Stimulated activated CD4-positive, alpha-beta T cell treated with anti-CD3 and anti-CD28 coated beads, Interleukin-2, amount 100 ng/mL, for 24 hours (primary cell): ENCODE measurements at places on chromosomes 12 and 14.

DNA sequence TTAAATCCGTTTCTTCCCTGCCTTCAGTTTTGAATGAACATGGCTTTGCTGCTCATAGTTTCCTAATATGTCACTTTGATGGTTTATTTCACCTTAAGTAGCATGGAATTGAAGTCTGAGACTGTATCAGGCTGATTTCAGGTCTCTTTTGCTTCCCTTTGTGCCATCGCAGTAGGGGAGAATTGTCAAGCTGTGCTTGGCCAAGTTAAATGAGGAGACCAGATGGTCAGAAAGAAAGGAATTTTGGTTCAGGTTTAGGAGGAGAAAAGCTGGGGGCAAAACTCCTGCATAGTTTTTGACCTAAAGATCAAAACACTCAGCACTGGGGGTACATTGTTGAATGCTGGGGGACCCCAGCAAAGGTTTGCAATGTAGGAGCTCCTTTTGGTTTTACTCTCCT, 398.4 kb downstream of the NUAK1 start:
- DNase-seq: no peak

DNA sequence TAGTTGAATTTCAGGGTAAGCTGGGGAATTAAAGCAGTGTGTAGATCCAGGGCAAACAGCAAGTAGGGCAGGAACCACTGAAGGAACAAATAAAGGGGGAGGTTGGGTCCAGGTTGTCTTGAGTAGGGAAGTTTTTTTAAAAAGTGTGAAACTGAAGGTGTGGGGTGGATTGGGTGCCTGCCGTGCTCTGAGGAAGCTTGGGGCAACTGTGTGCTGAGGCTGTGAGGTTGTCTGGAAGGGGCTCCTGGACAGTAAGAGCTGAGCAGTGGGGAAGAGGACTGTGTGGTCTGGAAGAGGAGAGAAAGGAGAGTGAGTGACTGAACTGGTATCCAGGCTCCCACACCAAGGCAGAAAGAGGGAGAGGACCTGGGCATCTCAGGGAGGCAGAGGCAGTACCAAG, 10.9 kb upstream of the GPR162 start:
- no peak for DNase-seq

DNA sequence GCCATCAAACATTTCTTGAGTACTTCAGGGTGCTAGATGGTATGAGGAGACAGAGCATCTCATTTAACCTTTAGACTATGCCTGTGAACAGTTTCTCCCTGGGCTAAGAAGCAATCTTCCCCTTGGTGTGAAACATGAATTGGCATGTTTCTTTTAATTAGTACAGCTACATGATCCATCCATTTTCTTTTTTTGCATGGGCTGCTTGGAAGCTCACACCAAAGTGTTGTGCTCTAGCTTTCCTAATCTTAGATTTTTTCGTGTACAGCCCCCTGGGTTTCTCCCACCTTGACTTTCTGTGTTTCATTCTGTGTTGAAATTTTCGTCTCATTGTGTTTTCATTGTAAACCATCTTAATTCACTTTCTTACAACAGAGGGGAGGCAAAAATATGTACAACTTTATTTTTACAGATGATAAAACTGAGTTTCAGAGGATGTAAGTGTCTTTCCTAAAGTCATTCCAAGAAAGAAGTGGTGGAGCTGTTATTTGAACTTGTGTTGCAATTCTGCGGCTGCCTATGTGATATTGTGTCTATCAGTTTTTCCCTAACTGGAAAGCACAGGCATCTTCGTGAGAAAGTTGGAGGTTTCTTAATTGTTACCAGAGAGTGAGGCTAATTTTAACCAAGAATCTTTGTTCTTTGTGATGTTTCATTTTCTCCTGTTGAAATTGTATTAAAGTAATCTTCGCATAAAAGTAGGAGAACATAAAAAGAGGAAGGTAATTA, 64.5 kb downstream of the DAAM1 start:
- DNase-seq: no peak

DNA sequence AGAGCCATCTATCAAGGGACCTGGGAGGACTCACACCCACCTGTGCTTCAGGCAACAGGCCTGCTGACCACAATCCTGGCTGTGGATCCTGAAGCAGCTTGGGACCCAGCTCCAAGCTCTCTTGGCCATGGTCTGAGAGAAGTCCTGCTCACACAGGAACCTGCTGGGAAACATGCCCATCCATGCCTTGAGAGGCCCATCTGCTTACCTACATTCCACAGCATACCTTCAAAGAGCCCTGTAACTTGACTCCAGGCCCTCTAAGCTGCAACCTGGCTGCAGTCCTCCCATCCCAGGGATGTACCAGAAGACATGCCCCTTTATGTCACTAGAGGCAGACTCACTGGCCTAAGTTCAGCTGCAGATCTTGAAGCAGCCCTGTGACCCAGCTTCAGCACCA, 61.7 kb upstream of the AMIGO2 start:
- DNase-seq: no peak

DNA sequence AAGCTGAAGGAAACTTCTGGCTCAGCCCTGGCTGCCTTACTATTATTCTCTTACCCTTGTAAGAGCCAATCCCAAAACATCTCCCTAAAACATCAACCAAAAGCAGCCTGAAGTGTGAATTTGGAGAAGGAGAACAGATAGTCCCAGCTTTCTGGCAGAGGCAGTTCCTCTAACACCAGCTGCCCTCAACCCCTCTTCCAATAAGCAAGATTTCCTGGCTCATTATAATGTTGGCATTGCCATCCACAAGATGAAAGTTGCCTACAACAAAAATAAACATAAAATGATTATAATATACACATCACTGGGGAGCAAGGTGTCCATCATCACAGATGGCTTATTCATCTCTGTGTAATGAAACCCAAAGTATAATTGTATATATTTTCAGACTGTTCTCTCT, 352.5 kb upstream of the CCDC196 start:
- no peak for DNase-seq

DNA sequence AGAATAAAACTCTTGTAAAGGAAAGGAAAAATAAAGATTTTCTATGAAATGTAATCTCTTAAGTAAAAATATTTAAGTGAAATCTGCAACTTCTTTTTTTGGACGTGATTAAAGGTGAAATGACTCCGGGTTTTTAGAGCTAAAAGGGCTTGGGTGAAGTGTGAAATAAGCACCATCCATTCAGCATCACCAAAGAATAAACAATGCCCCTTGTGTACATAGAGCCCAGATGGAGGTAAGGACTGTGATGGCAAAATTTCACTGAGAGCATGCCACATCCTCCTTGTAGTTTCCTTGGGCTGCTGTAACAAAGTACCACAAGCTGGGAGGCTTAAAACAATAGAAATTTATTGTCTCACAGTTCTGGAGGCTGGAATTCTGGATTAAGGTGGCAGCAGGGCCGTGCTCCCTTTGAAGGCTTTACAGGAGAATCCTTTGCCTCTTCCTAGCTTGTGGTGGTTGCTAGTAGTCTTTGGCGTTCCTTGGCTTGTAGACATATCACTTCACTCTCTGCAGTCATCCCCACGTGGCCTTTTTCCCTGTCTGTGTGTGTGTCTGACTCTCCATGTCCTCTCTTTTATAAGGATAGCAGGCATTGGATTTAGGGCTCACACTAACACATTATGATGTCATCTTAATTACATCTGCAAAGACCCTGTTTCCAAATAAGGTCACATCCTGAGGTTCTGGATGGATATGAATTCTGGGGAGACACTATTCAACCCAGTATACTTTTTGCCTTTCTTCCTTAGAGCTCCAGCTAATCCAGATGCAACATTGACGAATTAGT, 24.2 kb downstream of the ZNF664 start:
- DNase-seq: no peak

GRCh38 chr14:84272290-84272721, 1257.6 kb upstream of the FLRT2 start:
- no peak for DNase-seq
